ENCODE measurements at places on chromosomes 13 and 19.

DNA sequence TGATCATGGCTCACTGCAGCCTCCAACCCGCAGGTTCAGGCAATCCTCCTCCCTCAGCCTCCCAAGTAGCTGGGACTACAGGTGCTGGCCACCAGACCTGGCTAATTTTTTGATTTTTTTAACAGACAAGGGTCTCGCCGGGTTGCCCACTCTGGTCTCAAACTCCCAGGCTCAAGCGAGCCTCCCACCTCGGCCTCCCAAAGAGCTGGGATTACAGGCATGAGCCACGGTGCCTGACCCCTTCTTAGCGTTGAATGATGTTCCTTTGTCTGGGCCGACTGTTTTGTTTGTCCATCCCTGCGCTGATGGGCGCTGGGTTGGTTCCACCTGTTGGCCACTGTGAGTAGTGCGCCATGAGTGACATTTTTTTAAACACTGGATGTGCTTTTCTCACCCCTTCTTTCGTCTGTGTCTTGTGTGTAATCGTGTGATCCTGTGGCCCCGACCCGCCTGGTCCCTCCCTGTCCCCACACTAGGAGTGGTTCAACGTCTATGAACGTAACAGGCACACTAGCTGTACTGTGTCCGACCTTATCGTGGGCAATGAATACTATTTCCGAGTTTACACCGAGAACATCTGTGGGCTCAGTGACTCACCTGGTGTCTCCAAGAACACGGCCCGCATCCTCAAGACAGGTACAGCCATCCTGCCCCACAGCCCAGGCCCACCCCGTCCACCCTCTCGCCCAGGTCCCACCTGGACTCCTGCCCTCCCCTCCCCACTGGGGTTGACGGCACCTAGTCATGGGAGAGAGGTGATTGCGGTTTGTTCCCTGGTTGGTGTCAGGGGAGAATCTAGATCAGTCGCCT lies 15.0 kb upstream of the EMC10 start:
- DNase-seq, result peak; percentile 95

- no peak for DNase-seq
These were observed 58.0 kb downstream of the ABCC4 start for GRCh38 chr13:95243207-95243606.

DNA sequence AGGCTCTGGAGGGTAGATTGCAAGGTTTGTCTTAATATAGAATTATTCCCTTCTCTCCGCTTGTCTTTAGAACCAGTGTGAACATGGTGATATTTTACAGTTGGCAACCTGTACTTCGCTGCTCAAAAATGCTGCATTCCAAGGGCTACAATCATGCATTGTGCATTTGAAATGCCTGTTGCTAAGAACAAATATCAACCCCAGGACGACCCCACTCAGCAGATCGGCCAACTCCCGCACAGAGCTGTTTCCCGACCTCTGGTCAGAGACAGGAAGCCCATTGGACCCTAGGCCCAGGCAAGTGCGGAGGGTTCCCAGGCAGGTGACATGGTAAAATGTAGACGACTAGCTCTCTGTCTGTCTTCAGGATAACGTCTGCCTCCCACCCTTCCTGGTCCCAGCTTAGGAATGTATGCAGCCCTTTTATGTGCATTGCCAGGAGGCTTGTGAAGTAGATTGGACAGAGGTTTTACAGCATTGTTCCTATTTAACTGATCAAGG lies 263.5 kb downstream of the FOXO1 start:
- DNase-seq, result no peak

DNA sequence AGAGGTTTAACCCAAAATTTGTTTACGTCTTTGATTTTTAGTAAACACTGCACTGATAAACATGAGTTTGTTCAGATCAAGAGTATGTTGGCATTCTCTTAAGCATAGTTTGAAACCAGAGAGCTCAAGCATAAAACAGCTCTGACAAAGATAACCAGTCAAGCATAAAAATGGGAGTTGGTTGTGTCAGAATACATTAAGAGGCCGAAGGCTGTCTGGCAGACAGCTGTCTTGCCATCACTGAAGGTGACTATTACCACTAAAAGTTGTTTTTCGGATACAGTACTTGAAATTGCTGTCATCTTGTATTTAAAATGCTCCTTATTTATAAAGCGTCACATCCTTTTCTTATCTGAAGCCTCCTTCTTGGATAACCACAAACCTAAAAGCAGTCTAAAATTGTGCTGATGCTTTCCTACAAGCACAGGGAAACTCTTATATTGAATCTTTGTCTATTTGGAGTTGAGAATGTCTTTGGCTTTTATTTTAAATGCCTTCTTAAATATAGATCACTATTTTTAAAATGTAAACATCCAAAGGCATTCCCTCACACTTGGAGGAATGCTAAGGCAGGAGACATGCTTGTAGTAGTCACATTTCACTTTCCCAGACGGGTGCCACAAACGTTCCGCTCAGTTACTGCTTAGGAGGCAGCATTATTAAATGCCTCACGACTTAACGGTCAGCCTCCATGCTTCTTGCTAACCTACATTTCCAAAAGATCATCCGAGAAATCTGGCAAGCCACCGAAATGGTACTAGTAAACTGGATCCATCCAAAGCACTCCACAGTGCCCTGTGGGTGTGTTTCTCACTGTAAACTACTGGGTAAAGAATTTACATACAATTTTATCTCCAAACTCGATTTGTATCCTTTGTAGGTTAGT lies 1.5 kb downstream of the SMAD9 start:
- DNase-seq, result no peak

GRCh38 chr19:4768934-4769777 lies 22.4 kb upstream of the FEM1A start:
- DNase-seq, result peak; percentile 78

GRCh38 chr13:51943721-51944120 lies 67.5 kb downstream of the ATP7B start:
- DNase-seq, result no peak

- peak; percentile 64 for DNase-seq
These were observed 10.1 kb downstream of the AP2S1 start for GRCh38 chr19:46840498-46840942.

GRCh38 chr13:61600360-61601033 lies 184.8 kb upstream of the PCDH20 start:
- DNase-seq, result no peak

DNA sequence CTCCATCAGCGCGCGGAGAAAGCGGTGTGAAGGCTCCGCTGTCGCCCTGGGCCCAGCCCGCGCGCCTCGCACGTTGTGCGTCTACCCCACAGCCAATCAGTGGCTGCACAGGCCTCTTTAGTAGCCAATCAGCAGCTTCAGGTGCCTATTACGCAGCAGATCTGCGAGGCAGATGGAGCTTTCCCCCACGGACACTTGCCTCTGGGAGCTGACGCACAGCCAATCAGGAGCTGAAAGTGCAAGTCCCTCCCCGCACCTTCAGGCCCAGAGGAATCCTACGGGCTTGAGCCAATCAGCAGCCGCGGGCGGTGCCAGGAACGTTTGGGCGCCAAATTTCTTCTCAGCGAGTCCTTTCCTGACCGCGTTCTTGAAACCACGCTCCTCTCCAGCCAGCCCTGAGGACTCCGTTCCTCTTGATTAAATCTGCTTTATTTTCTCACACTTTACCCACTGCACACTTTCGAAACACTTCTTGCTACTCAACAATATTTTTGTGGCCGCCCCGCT lies 39.9 kb downstream of the SIGLEC7 start:
- DNase-seq, result no peak

DNA sequence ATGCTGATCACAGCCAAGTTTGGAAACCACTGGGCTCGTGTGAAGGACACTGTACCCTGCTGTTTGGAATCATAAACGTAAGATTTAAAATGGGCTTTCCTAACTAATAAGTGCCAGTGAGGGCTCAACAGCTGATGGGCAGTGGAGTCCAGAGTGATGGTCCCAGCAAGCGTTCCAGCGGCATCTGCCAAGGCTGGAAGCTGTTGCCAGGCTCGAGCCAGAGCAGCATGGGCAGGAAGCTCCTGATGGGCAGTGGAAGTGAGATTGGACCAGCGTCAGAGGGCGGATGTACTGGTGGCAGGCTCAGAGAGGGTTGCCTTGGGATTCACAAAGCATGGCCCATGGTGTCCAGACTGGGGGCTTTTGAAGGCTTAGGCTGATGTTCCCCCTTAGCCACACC lies 30.2 kb downstream of the COL4A2 start:
- DNase-seq, result no peak

- no peak for DNase-seq
These were observed 12.2 kb upstream of the MLLT1 start for GRCh38 chr19:6292006-6292405.

DNA sequence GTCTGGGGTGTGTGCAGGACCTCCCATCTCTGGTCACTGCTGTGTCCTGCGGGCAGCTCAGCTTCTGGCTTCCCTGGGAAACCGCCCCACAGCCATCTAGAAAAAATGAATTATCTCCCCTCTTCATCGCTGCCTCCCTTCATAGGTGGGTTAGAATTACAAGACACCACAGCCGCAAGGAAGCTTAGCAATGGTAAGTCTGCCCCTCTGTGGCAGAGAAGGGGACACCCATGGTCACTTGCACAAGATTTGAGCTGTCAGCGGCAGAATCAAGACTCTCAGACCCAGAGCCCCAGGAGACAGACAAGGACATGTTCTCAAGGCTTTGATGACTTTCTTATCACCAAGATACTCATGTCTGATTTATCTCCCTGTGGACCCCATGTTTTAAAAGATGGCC lies 110.8 kb upstream of the PABPC3 start:
- no peak for DNase-seq

DNA sequence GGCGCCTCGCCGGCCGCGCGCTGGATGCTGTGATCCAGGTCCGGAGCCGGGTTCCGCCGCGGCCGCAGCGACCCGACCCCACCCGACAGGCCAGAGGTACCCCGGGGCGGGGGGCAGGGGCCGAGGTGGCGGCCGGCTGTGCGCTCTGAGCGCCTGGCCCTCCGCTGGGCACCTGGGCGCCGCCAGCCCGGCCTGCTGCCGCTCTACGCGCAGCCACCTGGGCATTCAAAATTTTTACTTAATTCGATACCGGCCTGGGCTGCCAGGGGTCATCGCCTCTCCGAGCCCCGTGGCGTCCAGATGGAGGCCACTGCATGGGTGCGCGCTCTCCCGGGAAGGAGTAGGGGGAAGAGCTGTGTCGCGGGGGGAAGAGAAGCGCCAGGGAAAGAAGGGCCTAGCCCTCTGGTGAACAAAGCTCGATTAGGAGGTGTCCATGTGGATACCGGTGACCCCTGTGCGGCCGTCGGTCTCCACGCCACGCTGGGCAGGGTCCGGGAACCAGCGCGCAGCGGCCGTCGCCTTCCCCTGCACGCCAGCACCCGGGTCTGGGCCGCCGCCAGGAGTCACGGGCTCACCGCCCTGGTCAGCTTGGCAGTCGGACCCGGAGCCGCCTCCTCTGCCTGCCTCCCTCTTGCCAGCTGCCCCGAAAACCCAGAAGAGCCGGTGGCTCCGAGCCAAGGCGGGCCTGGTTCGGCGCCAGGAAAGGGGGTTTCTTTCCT lies 666 bp downstream of the BIVM start:
- DNase-seq, result peak; percentile 33

- no peak for DNase-seq
These were observed 282.5 kb downstream of the SUCLA2 start for GRCh38 chr13:47718556-47718955.

- DNase-seq, result no peak
These were observed 25.3 kb downstream of the RAP2A start for GRCh38 chr13:97459215-97459777.

DNA sequence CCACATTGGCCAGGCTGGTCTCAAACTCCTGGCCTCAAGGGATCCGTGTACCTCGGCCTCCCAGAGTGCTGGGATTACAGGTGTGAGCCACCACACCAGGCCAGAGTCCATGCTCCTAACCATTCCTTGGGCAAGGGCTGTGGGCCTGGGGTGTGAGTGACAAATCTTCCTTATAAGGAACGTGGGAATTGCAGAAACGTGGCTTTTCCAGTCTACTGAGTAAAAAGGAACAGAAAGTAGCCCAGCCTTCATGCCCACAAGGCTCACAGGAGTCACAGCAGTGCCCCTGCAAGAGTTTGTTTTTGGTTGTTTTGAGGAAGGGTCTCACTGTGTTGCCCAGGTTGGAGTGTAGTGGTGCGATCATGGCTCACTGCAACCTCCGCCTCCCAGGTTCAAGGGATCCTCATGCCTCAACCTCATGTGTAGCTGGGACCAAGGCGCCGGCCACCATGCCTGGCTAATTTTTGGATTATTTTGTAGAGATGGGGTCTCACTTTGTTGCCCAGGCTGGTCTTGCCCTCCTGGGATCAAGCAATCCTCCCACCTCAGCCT lies 5.1 kb downstream of the MYPOP start:
- no peak for DNase-seq

DNA sequence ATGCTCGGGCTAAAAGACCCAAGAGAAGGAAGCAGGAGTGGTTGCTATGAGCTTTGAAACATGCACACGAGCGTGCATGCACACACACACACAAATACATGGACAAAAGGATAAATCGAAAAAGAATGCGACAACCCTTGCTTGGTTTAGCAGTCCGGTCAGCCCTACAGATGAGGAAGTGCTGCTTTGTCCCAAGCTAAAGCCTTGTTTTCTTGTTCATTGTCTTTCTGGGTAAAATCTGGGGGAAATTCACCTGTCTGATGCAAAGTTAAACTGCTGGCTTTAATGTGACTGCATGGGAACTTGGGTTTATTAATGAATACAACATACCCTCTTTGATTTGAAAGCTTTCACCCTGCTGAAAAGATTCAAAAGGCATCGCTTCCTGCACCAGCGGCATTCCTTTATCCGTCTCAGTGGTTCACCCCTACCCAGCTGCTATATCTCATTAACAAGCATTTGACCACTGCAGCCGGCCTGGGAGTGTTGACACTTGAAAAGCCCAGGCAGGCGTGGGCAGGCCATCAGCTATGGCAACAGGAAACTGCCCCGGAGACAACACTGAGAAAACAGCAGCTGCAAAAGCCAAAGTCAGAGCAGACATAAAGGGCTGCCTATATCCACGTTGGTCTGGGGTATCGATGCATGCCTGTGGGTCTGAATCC lies 301.7 kb downstream of the NDFIP2 start:
- peak; percentile 20 for DNase-seq

- DNase-seq, result no peak
These were observed 1237.8 kb downstream of the SLITRK5 start for GRCh38 chr13:88908961-88909441.

DNA sequence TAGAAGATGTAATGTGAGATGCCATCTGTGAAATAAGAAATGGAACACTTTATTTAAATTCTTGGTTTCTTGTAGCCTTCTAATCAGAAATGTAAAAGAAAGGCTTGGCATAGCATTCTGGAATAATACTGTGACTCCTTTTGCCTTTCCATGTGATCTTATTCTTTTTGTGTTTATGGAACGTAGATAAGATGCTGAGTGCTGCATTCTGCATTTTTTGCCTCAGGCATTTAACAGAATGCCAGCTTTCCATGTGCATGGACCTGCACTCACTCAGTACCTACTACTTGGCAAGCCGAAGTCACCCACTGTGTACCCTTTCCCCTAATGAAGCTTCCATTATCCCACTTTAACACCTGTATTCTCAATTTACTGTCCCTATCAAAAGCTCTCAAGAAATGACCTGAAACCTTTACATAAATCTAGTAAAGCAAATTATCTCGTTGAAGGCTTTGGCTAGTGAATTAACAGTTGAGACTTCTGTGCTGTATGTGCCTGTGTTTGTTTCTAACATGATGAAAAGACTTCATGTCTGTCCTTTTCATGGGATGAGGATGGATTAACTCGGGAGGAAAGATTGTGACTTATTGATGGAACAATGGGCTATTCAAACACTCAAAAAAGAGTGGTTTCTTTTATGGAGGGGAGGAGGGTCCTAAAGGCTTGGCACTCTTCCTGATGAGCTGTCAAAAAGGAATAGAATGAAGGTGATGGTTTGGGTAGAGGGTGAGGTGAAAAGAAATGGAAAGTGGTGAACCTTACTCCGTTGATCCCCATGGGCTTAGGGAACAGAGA lies 44.7 kb upstream of the FRY start:
- no peak for DNase-seq

Data from HuH-7.5 (cell line).